Iris pigment epithelial cell (primary cell): ENCODE measurements at places on chromosomes 7 and 10.

DNA sequence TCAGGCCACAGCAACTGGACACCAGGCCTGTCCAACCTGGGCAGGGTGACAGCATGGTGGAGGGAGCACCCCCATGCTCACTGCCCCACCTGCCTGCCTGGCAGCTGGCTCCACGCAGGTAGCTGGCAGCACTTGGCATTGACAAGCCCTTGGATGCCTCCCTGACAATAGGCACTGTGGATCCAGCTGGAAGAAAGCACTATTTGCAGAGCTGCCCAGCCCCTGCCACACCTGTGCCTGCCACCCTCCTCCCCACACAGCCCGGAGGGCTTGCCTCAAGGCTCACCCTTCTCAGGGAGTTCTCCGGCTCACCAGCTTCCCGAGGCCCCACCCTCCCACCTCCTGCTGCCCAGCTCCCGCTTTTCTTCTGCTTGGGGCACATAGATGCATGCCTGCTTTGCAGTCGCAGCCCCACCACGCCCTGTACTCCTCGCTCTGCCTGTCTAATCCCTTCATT lies 160.1 kb downstream of the NEURL1 start:
- DNase-seq, result no peak

- no peak for DNase-seq
Observed at GRCh38 chr7:138630059-138630610, 71.0 kb downstream of the SVOPL start.

DNA sequence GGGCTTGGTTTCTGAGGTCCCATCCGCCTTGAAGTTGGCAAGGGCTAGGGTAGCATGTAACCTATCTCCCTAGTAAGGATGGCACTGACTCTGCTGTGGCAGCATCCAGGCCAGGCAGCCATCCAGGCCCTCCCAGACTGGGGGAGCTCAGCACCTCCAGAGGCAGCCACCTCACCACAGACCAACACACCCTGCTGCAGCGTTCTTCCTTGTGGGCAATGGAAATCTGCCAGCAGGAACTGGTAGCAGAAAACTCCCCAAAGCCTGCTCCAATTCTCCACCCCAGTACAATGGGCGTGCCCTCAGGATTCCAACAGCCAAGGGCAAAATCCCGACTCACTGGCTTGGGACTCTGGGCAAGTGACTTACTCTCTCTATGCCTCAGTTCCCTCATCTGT lies 27.5 kb downstream of the DLG5 start:
- DNase-seq, result peak; percentile 47

DNA sequence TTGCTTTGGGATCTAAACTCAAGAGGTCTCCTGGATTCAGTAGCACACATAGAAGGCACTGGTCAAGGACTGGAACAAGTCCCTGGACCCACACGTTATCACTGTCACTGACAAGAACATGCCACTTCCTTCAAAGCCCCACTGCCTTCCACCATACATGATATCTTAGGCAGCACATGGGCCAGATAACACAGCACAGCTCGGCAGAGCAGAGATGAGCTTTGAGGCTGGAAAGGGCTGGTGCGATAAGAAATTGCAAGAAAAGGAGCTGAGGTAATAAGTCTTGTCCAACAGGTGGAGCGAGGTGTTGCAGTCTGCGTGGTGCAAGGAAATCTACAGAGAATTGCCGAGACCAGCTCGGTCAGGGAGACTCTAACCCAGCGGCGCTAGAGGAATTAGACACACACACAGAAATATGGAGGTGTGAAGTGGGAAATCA lies 139.8 kb upstream of the CDK13 start:
- DNase-seq, result no peak

DNA sequence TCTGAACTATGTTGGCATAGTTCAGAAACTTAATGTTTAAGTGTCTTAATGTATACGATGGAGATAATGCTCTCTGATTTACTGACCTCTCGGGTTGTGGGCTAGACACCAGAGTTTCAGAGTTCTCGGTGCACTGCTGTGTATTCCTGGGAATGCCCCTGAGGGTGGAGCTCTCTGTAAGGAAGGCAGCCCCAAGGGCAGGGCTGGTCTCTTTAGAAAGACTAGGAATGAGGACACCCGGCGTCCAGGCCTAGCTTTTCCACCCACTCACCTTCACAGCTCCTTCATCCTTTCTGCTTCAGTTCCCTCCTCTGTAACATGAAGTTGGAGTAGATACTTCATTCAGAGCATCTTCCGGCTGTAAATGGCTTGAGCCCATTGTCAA lies 536.6 kb upstream of the GALNT17 start:
- DNase-seq, result no peak

- no peak for DNase-seq
Observed at GRCh38 chr10:88962336-88962735, 9.8 kb upstream of the ACTA2 start.

DNA sequence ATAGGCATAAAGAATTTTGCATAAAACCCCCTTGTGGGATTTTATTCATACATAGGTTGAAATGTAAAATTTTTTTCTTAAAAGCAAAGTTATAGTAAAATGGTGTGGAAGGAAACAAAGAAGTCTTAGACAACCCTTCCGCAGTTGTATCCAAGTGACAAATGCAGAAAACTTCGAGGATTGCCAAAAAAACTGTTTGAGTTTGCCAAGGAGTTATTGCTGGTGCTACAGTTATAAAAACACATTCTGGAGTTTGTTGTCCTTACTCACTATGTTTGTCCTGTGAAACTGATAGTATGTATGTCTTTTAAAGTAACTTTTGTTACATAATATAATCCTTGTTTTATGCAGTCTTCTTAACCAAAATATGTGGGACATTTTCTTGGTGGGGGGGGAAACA lies 120.3 kb downstream of the FOXP2 start:
- DNase-seq, result no peak

GRCh38 chr10:124657806-124658205 lies 86.4 kb downstream of the FAM53B start:
- DNase-seq, result peak; percentile 70

- no peak for DNase-seq
Observed at GRCh38 chr10:116744163-116744753, 1.9 kb upstream of the HSPA12A start.

DNA sequence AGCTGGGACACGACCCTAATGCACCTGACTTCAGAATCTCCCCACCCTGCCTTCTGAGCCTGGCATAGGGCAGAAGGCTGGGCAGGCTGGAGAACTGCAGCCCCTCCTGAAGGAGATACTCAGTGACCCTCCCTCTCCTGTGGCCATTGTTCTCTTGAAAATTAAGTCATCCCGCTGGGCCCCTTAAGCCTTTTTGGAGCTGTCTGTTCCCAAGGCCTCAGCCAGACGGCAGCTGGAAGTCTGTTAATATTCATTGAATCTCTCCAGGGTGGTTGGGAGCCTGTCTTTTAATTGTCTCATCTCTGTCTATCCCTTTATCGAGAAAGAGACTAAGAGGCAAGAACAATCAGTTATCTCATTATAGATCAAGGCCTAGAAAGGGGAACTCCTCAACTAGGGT lies 118.1 kb upstream of the PCBD1 start:
- DNase-seq, result no peak

DNA sequence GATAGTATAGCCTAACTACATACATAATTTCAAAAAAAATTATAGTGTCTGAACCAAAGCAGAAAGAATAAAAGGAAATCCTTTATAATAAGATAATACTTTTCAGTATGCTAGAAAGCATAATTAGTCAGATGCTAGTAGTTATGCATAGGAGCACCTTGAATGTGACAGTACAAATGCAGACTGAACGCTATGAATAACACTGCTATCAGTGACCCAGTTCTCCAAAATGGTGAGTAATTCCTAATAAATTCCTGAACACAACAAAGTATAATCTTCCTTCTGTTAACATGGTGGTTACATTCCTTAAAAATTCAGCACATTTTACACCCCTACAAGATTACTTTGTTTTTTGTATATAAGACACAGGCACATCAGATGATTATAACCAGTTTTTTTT lies 1.2 kb upstream of the CHPF2 start:
- no peak for DNase-seq

DNA sequence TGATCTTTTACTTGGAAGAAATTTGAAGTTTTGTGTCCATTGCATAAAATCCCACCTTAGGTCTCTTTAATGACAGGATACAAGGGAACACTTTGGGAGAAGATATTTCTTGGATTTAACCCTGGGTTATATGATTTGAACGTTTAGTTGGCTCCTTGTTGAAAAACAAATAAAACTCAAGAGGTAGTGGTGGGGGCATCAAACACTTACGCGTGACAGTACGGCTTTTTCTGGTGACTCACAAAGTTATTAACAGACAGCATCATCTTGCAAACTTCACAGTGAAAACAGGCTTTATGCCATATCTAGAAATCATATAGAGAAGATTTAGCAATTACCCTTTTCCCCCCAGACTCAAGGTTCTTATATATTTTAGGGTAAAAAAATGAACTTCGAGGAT lies 699 bp downstream of the NRAP start:
- peak; percentile 58 for DNase-seq

- DNase-seq, result no peak
Observed at GRCh38 chr7:117704063-117704462, 169.2 kb downstream of the CTTNBP2 start.

- no peak for DNase-seq
Observed at GRCh38 chr10:133403784-133404183, 9.8 kb downstream of the MTG1 start.

- DNase-seq, result peak; percentile 11
Observed at GRCh38 chr10:52390388-52390787, 76.3 kb downstream of the DKK1 start.

DNA sequence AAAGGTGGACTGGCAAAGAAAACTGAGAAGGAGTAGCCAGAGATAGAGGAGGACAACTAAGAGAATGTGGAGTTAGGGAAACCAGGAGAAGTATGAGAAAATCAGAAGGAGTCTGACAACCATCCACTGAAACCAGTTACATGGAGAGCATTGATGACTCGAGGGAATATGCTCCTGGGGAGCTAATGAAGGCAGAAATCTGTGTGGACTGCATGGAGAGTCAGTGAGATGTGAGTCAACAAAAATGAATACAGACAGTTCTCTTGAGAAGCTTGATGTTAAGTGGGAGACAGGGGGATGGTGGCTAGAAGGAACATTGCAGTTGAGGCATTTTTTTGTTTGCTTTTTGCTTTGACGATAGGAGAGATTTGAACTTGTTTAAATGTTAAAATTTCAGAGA lies 34.3 kb upstream of the ZNF32 start:
- DNase-seq, result peak; percentile 16

GRCh38 chr10:44395396-44395795 lies 10.5 kb upstream of the CXCL12 start:
- DNase-seq, result no peak

DNA sequence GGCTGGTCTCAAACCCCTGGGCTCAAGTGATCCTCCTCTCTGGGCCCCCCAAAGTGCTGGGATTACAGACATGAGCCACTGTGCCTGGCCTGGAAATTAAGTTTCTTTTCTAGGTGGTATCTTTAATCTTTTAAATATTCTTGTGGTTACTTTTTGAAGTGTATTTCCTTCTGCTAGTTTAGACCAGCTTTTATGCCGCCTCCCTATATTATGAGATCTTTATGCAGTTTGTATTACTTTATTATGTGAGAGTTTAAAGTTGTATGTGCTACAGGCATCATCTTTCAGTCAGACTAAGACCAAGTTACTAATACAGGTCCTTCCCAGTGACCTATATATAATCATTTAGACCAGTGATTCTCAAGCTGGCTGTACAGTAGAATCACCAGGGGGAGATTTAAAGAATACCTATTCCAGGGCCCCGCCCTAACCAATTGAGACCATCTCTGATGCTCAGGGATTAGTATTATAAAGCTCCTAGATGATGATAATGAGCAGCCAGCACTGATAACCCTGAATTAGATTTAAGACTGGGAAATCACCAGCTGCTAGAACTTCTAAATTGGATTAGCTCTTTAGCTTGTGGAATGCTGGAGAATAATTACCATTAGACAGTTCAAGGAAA lies 11.3 kb downstream of the INPP5F start:
- DNase-seq, result no peak

GRCh38 chr10:82213784-82214183 lies 338.8 kb downstream of the NRG3 start:
- DNase-seq, result no peak

DNA sequence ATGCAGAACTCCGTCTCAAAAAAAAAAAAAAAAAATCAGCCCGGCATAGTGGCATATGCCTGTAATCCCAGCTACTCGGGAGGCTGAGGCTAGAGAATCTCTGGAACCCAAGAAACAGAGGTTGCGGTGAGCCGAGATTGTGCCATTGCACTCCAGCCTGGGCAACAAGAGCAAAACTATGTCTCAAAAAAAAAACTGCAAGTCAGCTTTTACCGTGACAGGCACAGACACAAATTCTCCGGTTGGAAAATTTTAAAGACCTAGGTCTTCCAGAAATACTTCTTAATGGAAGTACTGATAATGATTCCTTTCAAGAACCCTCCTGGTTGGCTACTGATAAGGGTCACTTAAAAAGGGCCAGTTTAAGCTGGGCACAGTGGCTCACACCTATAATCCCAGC lies 19.4 kb upstream of the ARPC1B start:
- DNase-seq, result no peak

- DNase-seq, result peak; percentile 88
Observed at GRCh38 chr10:28592953-28593352, 60.0 kb downstream of the WAC start.

DNA sequence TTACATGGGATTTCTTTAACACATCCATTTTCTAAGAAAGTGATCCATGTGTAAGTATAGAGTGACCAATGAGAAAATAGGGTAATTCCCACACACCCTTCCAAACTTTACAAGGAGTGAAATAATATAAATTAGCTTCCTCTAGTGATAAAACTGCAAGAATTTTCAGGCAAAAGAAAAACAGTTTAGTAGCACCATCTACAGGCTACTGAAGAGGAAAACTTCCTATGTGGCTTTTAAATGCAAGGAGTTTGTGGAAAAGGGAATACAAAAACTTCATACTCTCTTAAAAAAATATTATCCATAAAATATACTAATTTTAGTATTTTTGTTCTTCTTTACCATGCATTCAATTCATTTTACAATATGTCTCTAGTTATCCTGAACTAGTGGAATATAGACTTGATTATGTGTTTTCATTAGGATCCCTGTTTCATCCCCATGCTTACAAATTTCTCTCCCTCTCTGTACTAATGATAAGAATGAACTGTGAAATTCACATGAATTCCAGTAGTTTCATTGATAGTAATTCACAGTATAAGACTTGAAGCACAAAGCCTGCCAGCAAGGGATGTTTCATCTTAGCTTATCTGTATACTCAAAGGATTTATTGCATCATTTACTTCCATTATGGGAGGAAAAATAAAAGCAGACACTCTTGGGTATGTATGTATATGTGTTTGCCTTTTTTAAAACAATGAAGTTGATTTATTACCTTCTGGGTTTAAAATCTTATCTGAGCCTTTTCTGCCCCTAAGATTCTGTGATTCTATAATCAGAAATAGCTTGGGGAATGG lies 442.9 kb downstream of the AUTS2 start:
- no peak for DNase-seq

GRCh38 chr10:62457196-62457595 lies 83.0 kb downstream of the ZNF365 start:
- no peak for DNase-seq

- DNase-seq, result no peak
Observed at GRCh38 chr7:87874066-87874465, 2.1 kb downstream of the SLC25A40 start.

DNA sequence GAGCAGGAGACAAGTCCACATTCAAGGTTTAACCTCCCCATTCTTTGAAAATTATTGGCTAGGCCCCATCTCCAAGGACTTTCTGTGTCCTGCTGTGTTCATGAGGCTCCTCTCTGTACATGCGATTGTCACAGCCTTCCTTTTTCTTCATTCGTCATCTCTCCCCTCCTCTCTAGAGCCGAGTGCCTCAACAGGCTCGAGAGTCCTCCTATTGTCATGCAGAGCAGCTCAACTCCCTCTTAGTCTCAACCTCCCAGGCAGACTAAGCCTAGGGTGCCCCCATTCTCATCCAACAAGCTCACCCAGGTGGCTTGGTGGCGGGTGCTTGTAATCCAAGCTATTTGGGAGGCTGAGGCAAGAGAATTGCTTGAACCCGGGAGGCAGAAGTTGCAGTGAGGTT lies 35.1 kb upstream of the SAMD8 start:
- DNase-seq, result no peak
